ENCODE measurements at places on chromosomes 12 and 14.

GRCh38 chr14:44497148-44497547, 9.9 kb downstream of the FSCB start:
- DNase-seq: no peak

DNA sequence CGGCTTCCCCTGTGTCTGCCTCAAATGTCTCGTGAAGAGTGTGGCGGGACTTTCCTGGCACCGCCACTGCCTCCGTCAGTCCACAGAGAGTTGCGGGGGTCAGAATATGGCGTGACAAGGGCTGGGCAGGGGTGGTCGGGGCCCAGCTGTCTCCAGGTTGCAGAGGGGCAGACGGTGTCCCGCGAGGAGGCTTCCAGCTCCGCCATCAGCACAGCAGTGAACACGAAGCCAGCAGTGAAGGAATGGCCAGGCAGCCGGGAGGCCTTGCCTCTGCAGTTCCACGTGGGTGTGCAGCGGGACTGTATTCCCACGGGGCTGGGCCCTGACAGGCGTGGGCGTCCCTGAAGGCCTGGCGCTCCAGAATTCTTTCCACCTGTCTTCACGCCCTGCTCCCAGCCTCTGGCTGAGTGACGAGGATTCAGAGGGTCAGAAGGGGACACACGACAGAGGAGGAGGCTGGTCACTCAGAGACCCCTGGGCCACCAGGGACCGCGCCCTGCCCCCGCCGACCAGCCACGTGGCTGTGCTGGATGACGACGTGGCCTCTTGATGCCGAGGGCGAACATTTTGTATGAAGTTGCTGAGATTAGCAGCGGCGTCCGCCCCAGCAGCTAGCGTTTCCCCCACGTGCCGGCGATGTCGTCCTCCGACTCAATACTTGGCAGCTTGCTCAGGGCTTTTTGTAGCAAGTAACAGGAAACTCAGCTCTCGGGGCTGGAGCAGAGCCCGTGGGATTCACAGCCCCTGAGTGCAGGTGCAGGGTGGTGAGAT, 25.0 kb upstream of the GALNT9 start:
- DNase-seq: no peak

DNA sequence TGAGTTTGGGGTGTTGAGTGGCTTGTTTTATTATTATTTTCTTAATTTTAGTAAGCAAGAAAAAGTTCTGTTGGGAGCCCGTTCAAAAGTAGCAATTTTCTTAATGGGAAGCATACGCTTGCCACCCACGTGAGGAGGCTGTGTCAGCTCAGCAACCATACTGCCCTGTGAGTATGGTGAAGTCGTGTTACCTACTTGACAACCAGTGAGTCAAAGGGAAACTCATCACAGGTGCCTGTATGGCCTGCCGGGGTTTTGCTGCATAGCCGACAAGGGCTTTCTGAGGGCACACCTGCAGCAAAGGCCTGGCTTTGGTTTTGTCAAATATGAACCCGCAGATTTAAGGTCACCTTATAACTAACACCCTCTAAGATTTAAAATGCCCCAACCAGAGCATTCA, 31.1 kb downstream of the PITPNM2 start:
- no peak for DNase-seq

GRCh38 chr12:24705216-24705615, 243.7 kb downstream of the BCAT1 start:
- no peak for DNase-seq

GRCh38 chr14:76292561-76292960, 83.4 kb upstream of the ESRRB start:
- no peak for DNase-seq

- DNase-seq: peak; percentile 62
Measured at GRCh38 chr14:73457041-73457923, 1.1 kb downstream of the NUMB start.

- DNase-seq: peak; percentile 45
Measured at GRCh38 chr12:97167598-97167997, 260.5 kb downstream of the NEDD1 start.

Measured in kidney tubule cell (primary cell).